ENCODE measurements at places on chromosomes 3 and 15.

DNA sequence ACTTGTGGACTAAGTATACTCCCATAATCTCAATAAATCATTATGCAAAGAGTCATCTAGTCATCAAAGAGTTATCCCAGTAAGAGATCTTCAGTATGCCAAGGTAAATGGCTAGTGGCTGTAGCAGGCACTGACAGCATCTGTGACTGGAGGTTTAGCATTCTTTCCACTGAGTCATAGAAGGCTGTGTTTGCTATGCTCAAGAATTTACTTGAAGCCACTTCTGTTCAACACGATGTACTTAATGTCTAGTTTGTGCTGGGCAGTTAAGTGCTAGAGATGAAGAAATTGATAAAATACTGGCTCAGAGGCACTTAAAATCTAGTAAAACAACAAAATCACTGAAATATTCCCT, 13.0 kb downstream of the ZBED2 start:
- DNase-seq, result no peak

DNA sequence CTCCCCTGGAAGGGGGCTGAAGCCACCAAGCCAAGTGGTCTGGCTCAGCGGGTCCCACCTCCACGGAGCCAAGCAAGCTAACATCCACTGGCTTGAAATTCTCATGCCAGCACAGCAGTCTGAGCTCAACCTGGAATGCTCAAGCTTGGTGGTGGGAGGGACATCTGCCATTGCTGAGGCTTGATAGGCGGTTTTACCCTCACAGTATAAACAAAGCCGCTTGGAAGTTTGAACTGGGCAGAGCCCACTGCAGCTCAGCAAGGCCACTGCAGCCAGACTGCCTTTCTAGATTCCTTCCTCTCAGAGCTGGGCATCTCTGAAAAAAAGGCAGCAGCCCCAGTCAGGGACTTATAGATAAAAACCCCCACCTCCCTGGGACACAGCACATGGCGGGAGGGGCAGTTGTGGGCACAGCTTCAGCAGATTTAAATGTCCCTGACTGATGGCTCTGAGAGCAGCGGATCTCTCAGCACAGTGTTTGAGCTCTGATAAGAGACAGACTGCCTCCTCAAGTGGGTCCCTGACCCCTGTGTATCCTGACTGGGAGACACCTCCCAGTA, 23.2 kb upstream of the IGSF10 start:
- DNase-seq, result no peak

DNA sequence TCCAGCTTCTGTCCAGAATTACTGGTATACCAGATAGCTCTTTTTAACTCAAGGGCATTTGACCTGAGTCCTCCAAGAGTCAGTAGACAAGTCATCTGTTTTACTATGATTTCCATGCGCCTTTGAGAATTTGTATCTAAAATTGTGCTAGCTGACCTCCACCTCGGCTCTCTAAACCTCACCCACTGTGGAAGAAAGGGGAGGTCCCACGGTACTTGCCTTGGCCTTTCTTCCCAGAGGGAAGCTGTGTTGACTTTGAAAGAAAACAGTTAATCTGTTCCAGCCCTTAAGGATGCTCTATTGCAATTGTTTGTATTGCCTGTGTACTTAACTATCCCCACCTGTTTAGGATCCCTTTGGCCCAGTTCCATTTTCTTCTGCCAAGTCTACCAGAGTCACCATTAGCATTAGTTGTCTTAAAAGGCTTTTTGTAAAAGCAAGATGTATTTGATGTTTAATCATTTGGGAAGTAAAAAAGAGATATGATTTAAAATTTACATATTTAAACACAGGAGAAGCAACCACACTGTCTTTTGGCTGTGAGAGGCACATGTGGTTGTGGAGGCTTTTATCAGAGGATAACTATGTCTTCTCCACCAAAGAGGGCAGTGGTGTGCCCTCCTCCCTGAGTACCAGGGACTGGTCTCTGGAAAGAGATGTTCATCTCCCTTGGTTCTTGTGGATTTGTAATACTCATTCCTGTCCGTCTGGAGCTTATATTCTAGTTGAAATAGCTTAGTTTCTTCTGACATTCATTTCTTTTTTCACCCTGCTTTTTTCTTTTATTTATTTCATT, 88.8 kb downstream of the CRTC3 start:
- no peak for DNase-seq

- DNase-seq, result no peak
These were observed 216.9 kb downstream of the ROBO2 start for GRCh38 chr3:77256584-77257503.

DNA sequence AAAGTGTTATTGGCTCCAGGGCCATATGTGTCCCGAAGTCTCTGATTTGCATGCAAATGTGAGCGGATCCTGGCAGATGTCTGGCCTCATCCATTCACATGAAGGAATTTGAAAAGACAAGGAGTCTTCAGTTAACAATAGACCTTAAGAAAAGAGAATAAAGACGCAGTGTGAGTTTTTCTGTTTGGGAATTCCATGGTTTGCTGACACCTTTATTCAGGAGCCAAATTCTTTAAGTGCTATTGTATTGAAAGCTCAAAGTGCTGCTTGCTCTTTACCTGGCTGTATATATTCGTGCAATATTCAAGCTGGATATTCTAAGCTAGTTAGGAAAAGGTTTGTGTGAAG, 2.2 kb downstream of the LRRN1 start:
- DNase-seq, result no peak

- no peak for DNase-seq
These were observed 5.8 kb upstream of the SAMMSON start for GRCh38 chr3:69993757-69994156.

DNA sequence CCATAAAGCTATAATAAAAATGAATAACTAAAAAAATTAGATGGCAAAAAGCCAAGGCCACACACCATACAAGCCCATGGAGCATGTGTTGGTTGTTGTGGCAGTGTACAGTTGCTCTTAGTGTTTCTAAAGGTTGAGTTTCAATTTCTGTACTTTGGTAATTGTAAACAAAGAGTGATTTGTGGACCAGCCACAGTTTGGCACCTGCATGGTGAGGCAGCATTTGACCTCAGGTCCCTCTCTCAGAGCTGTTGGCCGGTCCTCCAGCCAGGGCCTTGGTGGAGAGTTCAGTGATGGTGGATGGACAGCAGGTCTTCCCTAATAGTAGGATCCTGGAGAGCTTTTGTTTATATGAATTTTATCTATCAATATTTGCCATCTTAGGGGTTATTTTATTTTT, 5.6 kb downstream of the ACAD9 start:
- no peak for DNase-seq

GRCh38 chr3:24142127-24142526, 197.0 kb downstream of the NR1D2 start:
- no peak for DNase-seq

GRCh38 chr3:26312816-26313215, 309.8 kb upstream of the LRRC3B start:
- no peak for DNase-seq

Data from stimulated activated naive CD8-positive, alpha-beta T cell treated with anti-CD3 and anti-CD28 coated beads, Interleukin-15, amount 100 ng/mL, for 72 hours (primary cell).